Stimulated activated CD4-positive, alpha-beta T cell treated with anti-CD3 and anti-CD28 coated beads, Interleukin-15, amount 100 ng/mL, for 1 hour (primary cell): ENCODE measurements at places on chromosomes 3 and 15.

- no peak for DNase-seq
Measured at GRCh38 chr15:55991802-55992768, 1.3 kb downstream of the NEDD4 start.

GRCh38 chr15:96186105-96186504 is 144.4 kb upstream of the NR2F2 start:
- DNase-seq: no peak

- no peak for DNase-seq
Measured at GRCh38 chr3:17602126-17602525, 140.3 kb downstream of the TBC1D5 start.

DNA sequence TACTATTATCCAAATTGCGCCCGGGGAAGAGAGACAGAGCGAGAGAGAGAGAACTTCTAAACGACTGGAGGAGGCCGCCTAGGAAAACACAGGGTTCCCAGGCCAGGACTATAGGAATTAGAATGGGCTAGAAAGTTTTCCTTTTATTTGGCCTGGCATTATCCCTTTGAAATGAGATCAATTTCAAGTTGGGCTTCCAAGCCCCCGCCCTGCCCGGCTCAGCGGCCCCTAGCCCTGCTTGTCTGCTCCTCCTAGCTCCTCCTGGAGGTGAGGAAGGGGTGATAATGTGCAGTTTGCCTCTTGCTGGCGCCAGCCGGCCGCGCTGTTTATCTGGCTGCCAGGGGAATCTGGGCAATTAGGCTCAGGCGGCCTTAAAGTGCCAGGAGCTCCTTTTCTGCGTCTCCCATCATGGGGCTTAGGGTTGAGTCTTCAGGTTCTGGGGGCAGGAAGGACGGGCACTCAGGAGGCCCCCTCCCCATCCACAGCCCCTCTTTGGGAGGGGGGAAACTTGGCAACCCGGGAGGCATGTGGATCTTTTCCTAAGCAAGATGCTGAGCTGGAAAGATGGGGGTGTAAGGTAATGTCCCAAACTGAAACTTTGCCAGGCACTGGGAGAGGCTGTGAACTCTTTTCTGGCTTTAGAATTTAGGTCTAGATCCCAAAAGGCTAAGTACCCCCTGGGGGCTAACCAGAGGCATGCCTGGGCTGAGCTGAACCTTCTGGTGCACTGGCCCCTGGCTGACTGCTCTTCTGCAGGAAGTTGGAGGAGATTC is 5.5 kb downstream of the SMAD6 start:
- no peak for DNase-seq

GRCh38 chr3:189580190-189580589 is 51.0 kb upstream of the TP63 start:
- DNase-seq: no peak

DNA sequence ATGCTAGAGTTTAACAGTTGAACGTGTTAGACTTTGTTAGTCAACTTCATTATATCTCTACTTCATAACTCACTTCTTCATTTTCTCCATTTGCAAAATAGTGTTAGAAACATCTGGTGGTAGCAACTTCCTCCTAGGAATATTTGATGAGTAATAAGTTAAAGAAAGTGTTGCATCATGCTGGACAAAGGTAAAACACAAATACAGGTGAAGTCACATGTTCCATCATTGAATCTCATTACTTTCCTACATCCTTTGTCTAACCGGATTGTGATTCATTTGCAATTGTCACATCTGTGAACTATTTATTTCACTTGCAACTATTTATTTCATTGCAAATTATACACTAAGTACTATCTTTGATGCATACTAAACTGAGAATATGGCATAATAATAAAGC is 186.5 kb downstream of the TUSC7 start:
- no peak for DNase-seq

GRCh38 chr3:149239357-149239936 is 17.8 kb upstream of the CP start:
- no peak for DNase-seq

GRCh38 chr3:42519568-42519962 is 17.1 kb downstream of the VIPR1 start:
- no peak for DNase-seq

GRCh38 chr15:41048397-41048796 is 67.7 kb downstream of the INO80 start:
- no peak for DNase-seq

- DNase-seq: no peak
Measured at GRCh38 chr3:111714305-111714704, 119.2 kb upstream of the ZBED2 start.

GRCh38 chr3:122835590-122835989 is 40.7 kb downstream of the SLC49A4 start:
- DNase-seq: no peak

DNA sequence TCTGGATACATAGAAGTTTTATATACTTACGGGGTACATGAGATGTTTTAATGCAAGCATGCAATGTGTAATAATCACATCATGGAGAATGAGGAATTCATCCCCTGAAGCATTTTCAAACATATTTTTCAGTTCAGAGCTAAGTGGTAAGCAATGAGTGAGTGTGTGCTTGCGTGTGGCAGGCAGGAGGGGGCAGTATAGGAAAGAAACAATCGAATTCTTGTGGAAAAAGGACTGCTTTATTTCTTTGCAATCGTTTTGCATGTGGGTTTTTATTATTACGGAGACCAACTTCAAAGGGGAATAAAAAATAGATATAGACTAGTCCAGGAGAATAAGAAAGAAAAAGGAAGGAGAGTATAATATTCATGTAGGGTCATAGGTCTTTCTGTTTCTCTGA is 271.6 kb downstream of the CHL1 start:
- no peak for DNase-seq

GRCh38 chr3:77122652-77123051 is 82.8 kb downstream of the ROBO2 start:
- no peak for DNase-seq
